ENCODE measurements at places on chromosomes 13 and 19.
A peak's percentile ranks its signal among the peaks of the same experiment; 100 is the strongest.

DNA sequence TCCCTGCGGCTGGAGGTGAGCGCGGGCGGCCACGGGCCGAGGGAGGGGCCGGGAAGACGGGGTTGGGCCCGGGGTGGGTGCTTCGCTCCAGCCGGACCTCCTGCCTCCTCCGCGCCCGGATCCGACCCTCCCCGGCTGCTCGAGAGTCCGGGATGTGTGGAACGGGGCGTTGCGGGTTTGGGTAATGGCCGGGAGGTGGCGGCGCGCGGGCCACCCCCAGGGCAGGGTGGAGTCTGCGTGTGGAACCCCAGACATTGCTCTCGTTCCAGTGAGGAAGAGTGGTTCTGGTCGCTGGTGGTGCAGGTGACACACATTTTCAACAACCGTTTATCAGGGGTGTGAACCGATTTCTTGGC lies 38.8 kb downstream of the ARHGEF7 start:
- no peak for DNase-seq

- DNase-seq = no peak
These were observed 348.2 kb downstream of the OXGR1 start for GRCh38 chr13:96646101-96646500.

DNA sequence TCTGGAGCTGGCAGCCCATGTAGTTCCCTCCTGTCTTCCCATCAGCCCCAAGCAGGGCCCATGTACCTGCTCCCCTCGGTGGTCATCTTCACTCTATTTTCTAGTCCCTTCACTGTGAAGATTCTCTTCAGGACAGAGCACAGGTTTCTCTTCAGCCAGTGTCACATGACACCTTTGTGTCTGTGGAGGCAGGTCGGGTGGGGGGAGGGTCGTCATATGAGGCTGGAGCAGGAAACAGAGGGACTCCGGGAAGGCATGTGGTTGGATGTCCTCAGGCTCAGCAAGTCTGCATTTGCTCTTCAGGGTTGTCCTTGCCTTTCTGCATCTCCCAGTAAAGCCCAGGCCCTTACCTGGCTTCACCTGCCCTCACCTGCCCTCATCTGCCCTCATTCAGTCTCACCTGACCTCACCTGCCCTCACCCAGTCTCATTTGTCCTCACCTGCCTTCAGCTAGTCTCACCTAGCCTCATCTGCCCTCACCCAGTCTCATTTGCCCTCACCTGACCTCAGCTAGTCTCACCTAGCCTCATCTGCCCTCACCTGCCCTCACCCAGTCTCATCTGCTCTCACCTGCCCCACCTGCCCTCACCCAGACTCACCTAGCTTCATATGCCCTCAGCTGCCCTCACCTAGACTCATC lies 120.3 kb downstream of the ZDHHC20 start:
- no peak for DNase-seq

DNA sequence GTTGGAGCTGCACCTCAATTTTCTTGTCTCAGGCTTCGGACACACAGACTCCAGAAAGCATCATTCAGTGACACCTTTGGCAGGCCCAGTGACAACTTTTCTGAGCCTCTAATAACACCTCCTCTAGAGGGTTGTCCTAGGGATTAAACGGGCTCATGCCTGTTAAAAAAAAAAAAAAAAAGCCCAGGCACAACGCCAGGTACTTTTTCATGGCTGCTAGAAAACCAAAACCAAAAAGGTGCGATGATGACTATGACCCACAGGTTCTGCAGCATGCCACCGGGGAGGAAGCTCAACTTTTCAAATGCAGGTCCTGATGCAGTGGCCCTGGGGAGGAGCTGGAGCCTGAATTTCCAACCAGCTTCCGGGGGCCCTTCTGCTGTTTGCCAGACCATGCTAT lies 184.2 kb downstream of the ABCC4 start:
- DNase-seq = no peak

DNA sequence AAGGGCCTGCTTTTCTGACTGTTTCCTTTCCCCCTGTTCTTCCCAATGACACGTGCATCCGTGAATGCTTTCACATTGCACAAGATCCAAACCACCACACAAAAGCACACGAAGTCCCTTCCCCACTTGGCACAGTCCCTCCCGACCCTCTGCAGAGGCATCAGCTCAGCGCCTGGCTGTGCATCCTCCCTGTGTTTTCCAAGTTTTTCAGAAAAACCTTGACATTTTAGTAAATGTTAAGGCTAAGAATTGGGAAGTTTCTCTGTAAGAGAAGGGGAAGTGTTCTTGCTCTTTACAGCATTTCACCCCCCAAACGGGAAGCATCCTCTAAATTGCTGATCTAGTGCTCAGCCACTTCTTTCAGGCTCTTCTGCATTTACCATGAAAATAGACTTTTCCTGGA lies 94.5 kb upstream of the TM9SF2 start:
- no peak for DNase-seq

DNA sequence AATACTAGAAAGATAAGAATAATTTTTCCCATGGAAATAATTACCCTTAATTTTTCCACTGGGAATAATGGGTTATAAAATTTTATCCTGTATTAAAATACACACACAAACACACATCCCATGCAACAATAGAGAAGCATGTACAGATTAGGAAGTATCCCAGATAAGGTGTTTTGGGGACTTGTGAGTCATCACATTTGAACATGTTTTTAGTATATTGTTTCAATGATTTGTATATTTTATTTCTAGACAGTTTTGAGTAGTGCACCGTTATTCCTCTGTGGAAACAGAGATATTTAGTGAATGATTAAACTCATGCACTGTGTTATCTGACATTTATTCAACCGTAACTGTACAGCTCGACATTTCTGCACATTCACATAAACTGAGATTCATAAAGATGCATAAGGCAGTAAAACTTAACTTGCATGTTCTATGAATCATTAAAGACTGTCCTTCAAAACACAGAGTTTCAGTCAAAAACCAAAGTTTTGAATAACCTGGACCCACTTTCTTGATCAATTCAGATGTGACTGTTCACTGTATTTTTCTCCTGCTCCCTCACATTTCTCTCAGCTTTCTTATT lies 30.1 kb downstream of the KLF12 start:
- DNase-seq = no peak

DNA sequence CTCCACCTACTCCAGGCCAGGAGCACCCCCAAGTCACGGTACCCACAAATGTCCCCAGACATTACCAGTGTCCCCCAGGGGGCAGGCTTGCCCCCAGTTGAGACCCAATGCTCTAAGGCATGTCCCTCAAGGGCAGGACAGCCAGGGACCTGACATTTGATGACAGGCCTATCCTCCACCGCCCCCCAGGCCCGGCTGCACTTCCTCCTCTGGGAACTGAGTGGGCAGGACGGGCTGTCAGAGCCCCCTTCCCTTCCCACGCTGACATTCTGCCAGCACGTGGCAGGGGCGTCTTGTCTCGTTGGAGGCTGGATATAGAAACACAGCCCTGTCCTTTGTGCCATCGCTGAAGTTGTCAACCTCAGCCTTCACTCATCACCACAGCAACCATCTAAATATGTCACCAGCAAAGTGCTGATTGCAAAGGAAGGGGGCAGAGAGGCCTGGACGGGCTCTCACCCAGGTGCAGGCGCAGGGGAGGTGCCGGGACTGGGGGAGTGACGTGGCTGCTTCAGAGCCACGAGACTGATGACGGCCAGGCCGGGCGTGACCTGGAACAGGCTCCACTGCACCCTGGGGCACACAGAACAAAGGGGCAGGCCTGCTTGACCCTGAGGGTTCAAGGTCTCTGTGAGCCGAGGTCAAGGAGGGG lies 38.4 kb downstream of the GNG7 start:
- no peak for DNase-seq

DNA sequence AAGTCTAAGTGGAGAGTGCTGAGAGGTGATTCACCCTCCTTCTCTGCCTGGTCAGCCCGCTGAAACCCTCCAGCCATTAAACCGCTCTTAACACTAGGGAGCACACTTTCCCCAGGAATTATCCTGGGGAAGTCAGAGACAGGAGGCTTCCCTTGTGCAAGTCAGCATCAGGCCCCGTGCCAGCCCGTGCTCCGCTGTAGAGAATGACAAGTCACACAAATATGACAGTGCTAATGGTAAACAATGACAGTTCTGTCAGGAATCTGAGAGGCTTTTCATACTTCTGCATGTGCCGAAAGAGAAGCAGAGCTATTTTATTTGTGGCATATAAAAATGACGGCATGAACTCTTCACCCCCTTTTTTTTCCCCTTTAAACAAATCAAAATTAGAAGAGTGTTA lies 816.9 kb upstream of the SLC10A2 start:
- peak; percentile 84 for DNase-seq

GRCh38 chr19:38733493-38734175 lies 10.6 kb downstream of the CAPN12 start:
- no peak for DNase-seq

DNA sequence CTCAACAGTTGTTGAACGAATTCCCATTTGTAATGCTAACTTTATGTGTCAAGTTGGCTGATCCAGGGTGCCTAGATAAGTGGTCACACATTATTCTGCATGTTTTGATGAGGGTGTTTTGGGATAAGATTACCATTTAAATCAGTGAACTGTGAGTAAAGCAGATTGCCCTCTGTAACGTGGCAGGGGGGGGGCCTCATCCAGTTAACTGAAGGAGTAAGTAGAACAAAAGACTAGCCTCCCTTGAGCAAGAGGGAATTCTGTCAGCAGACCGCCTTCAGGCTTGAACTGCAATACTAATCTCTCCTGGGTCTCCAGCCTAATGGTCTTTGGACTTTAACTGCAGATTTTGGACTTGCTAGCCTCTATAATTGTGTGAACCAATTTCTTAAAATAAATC lies 4.2 kb upstream of the TEX30 start:
- DNase-seq = no peak

DNA sequence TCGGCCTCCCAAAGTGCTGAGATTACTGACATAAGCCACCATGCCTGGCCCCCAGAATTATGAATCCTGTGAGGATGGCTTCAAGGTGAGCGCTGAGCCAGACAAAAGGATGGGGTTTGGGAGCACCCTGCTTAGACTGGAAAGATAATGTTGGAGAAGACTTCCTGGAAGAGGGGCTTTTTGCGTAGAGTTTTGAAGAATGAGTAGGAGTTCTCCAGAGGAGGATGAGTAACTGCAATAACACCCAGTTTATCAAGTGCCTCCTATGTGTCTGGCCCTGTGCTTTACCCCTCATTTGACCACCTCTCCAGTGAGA lies 641 bp upstream of the GDF15 start:
- DNase-seq = no peak

DNA sequence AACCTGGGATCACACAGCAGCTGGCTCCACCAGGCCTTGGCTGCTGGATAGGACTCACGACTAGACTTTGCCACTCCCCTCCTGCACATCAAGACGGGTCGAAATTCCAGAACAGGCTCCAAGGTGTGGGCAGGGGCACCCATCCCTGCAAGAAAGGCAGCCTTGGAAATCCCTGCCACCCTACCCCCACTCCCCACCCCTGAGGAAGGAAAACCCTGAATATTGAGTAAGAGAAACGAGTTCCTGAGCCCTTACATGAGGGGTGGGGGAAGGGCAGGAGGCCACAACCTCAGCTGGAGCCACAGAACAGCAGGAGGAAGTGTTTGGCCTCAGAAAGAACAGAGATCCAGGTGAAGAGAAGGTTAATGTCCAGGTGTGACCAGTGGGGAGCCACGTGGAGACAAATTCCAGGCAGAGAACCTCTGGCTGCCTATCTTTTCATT lies 20.1 kb downstream of the DEDD2 start:
- DNase-seq = no peak

- DNase-seq = no peak
These were observed 7.3 kb downstream of the APC2 start for GRCh38 chr19:1457031-1457739.

- DNase-seq = no peak
These were observed 40.8 kb downstream of the SLC7A9 start for GRCh38 chr19:32828643-32829344.

DNA sequence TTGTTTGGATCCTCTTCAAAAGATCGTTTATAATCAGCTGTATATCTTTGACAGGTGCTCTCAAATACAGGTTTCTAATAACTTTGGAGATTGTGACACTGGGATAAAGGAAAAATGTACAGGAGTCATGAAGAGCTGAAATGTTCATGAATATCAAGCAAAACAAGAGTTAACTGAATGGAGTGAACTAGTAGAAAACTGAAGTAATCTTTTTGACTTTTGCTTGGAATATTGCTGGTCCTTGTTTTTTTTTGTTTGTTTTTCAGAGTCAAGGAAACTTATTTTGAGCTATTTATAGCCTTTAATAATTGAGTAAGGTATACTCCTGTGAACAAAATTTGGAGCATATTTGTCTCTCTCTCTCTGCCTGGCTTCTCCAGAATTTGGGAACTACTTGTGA lies 25.3 kb downstream of the MED4 start:
- DNase-seq = no peak

- DNase-seq = no peak
These were observed 142.5 kb downstream of the LACC1 start for GRCh38 chr13:44022196-44022595.

- peak; percentile 64 for DNase-seq
These were observed 579 bp downstream of the ZNF566 start for GRCh38 chr19:36488846-36489117.

DNA sequence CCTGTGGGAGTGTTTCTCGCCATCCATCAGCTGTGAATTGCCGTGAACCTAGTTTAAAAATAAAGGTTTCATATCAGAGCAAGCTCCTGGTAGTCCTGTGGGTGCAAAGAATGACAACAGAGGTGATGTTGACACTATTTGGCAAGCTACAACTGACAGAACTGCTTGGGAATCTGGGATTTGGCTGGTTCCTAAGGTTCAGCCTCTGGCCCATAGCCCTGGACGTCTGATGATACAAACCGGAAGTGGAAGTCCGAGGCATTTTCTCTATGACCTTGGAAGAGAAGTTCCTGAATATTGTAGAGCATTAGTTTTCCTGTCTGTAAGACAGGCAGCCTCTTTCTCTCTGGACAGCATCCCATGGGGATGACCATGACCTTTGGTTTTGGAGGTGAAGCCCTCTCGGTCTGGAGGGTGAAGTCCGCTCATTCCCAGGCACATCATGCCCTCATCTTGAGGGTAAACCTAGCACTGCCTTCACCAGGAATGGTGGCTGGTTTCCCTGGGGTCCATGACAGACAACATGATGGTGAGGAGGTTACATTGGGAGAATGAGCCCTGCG lies 29.1 kb downstream of the GATAD2A start:
- DNase-seq = no peak

DNA sequence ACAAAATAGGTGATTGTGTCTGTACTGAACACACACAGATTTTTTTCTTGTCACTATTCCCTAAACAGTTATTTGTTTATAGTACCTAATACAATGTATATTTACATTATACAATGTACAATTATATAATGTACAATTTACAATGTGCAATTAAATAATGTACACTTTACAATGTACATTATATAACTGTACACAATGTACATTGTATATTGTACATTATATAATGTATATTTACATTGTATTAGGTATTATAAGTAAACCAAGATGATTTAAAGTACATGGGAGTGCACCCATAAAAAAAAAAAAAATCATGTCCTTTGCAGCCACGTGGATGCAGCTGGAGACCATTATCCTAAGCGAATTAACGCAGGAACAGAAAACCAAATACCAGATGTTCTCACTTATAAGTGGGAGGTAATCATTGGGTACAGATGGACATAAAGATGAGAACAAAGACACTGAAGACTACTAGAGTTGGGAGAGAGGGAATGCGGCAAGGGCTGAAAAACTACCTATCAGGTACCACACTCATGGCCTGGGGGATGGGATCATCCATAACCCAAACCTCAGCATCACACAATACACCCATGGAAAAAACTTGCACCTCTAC lies 68.1 kb downstream of the ABCC4 start:
- DNase-seq = no peak
